Right renal pelvis (tissue), 4 donors: ENCODE measurements at places on chromosomes 11 and 22.

DNA sequence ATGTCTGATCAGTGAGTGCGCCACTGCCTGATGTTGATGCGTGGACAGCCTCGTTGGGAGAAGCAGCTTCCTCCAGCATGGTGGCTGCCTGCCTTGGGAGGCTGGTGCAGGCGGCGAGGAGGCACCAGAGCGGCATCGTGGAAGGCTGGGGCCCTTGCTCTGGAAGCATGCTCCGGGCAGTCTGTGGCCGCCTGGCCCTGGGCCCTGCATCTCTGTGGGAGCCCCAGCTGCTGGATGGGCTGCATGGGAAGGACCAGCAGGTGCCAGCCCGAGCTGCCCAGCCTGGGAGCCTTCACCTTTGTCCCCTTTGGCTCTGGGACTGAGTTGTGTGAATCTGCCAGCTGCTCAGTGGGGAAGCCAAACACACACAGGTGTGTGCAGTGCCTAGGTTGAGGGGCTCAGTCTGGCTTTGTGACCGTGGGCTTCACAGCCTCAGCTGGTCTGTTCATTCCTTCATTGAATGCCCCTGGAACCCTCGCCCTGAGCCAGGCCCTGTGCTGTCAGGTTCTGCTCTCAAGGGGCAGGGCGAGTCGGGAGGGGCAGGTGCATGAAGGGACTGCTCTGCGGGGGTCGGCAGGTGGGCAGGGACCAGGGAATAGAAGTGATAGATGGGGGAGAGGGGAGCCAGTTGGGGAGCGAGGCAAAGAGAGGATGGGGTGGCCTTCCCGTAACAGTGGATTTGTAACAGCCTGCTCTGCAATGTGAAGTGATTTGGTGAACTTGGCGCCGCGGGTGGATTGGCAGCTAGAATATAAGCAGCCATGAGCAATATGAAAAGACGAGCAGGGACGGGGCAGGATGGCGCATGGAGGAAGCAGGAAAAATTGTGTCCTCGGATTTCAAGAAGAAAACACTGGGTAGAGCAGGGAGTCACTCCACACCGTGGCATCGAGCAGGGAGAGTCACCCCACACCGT is 354.2 kb downstream of the TBC1D22A start:
- DNase-seq, result no peak

- DNase-seq, result no peak
Measured at GRCh38 chr11:36617543-36618362, 19.7 kb upstream of the RAG2 start.

GRCh38 chr11:80255021-80255420 is 814.2 kb upstream of the TENM4 start:
- no peak for DNase-seq

- DNase-seq, result no peak
Measured at GRCh38 chr11:125090816-125091215, 20.6 kb downstream of the TMEM218 start.
